C1 segment of cervical spinal cord (tissue), 14 donors: ENCODE measurements at places on chromosomes 12 and 14.

DNA sequence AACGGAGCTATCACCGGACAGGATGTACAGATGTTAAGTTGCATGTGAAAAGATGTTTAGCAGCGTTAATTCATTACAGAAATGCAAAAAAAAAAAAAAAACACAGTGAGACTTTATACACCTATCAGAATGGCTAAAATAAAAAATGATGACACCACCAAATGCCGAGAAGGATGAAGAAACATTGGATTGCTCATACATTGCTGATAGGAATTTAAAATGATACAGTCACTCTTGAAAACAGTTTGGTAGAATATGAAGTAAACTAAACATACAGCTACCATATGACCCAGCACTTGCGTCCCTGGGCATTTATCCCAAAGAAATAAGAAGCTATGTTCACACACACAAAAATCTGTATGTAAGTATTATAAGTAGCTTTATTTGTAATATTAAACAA is 574.1 kb downstream of the SLC16A7 start:
- no peak for DNase-seq

GRCh38 chr12:12518464-12518845 is 44.2 kb downstream of the DUSP16 start:
- DNase-seq = no peak

GRCh38 chr14:74705613-74706500 is 7.0 kb downstream of the AREL1 start:
- no peak for DNase-seq

- no peak for DNase-seq
These were observed 71.2 kb downstream of the SAMD4A start for GRCh38 chr14:54638135-54638446.

GRCh38 chr12:62192180-62192902 is 67.9 kb upstream of the USP15 start:
- peak; percentile 32 for DNase-seq

DNA sequence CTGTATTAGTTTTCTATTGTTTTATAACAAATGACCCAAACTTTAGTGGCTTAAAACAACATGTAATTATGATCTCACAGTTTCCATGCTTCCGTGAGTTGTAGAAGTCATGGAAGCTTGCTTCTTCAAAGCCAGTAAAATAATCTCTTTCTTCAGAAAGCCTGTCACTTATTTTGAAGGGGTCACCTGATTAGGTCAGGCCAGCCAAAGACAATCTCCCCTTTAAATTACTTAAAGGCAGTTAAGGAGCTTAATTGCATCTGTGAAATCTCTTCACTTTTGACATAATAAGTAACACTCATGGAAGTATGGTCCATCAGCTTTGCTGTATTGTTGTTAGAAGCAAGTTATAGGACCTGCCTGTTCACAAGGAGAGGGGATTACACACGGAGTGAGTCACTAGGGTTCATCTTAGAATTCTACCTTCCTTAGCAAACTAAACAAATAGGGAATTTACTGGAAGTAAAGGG is 89.8 kb downstream of the FAR2 start:
- no peak for DNase-seq

DNA sequence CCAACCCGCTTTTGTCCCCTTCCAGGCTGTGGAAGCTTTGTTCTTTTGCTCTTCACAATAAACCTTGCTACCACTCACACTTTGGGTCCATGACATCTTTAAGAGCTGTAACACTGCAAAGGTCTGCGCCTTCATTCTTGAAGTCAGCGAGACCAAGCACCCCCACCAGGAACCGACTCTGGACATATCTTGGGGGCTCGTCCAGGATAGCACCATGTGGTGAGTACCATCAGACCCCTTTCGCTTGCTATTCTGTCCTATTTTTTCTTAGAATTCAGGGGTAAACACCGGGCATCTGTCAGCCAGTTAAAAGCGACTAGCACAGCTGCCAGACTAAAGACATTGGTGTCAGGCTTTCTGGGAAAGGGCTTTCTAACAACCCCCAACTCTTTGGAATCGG is 137.6 kb upstream of the PPFIA2 start:
- DNase-seq = no peak

DNA sequence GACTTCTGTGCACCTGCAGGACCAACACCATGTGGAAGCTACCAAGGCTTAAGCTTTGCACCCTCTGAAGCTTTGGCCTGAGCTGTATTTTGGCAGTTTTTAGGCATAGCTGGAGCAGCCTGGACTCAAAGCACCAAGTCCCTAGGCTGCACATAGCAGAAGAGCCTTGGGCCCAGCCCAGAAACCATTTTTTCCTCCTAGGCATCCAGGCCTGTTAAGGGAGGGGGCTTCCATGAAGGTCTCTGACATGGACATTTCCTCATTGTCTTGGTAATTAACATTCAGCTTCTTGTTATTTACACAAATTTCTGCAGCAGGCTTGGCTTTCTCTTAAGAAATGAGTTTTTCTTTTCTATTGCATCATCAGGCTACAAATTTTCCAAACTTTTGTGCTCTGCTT is 475.8 kb upstream of the FLRT2 start:
- DNase-seq = no peak

DNA sequence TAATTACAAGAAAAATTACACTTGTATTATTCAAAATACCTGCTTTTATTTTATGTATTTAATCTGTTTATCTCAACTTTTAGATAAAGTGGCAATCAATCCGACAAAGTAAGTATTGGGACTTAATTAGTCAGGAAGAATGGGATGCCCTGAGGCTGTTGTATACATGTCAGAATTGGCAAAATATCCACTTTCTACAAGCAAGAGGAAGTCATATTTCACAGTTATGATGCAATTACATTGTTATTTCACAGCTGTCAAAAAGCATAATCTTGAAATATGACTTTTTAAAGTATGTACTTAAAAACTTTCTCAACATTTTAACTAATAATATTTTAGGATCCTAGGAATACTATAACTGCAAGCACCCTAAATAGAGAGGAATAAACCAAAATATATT is 357.1 kb upstream of the MGAT4C start:
- DNase-seq = no peak

GRCh38 chr12:20832911-20833310 is 22.4 kb downstream of the SLCO1B3 start:
- DNase-seq = no peak

GRCh38 chr14:50791201-50791600 is 39.8 kb downstream of the NIN start:
- DNase-seq = no peak

- no peak for DNase-seq
These were observed 5.6 kb downstream of the ATP2A2 start for GRCh38 chr12:110286623-110287022.

GRCh38 chr12:14769466-14769968 is 33.8 kb downstream of the WBP11 start:
- DNase-seq = no peak

DNA sequence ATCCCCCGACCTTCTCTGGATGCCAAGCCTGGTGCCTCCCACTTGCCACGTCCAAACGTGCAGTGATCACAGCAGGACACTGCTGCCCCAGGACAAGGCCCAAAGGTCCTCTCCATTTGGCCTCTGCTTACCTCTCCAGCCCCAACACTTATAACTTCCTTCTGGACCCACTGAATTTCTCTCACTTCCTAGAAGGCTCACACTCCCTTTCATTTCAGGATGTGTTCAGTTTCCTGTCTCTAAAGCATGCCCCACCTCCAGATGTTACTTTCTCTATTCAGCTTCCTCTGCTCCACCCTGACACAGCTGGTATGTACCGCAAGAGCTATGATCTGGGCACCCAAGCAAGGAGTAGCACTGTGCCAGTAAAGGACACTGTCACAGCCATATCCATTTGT is 33.0 kb downstream of the CDKL1 start:
- DNase-seq = no peak

GRCh38 chr12:88854260-88854659 is 274.0 kb upstream of the KITLG start:
- no peak for DNase-seq

DNA sequence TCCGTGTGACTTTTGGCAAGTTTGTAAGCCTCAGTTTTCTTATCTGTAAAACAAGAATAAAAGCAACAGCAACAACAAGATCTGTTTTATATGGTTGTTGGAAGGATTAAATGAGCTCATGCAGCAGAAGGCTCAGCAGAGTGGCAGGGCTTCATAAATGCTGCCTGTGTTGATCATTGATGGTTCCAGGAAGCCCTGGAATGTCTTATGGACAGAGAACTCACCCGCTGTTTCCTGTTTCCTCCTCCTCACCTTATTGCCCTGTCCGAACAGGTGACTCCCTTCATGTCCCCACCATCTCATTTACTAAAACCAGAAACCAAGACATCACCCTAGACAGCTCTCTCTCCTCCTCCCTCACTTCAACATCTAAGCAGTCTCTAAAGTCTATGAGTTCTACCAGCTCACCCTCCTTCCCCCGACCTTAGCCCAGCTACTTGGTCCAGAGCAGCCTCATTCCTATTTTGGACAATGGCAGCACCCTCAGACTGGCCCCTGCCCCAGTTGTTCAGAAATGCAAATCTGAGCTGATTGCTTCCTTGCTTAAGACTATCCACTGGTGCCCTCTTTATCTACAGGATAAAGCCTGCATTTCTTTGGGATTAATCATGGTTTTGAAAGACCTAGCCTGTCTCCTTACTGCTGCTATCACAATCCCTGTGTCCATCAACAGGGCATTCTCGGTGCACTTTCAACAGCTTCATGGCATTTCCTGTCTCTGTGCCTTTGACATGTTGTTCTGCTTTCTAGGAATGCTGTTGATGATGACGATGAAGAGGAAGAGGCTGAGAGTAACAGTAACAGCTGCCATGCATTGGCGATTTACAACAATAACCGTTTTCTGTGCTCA is 21.4 kb upstream of the GSG1 start:
- no peak for DNase-seq

DNA sequence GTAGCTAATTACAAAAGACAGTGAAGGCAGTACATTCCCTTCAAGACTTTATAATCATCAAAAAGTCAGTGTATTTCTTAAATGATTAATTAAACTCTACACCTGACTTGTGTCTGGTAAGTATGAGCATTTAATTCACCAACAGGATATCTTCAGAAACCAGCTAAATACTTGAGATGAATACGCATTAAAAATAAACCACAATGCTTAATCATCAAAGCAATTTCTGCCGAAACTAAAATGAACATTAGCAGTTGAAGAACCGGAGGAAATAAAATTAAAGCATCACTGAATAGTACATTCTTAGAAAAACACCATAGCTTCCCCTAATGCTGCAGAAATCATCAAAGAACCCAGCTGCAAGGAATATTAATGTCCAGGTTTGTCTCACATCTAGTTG is 32.7 kb downstream of the SLC25A21 start:
- DNase-seq = no peak

- DNase-seq = no peak
These were observed 36.1 kb upstream of the TMEM179 start for GRCh38 chr14:104640681-104641080.

- DNase-seq = no peak
These were observed 149.1 kb downstream of the BMP4 start for GRCh38 chr14:53807542-53807941.

- DNase-seq = no peak
These were observed 774.9 kb upstream of the NOVA1 start for GRCh38 chr14:27372771-27373170.

DNA sequence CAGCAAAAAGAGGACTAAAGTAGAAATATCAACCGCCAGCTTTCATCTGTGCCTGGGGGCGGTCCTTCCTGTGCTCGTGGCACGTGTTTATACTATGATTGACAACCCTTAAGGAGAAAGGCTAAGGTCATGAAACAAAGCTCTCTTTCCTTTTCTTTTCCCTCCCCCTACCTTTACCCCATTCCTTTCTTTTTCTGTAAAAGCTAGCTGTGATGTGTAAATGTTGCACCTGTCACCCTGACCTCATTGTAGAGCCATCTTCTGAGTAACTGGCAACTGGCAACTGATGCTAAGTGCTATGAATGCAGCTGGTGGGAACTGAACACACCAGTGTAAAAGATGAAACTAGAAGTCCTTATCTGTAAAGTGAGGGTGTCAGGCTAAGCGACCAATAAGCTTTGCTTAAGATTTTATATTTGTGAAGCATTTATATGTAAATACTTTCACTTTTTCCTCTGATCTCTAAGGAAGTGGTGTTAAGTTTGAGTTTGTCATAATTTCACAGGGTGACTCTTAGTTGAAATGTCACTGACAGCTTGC is 102.8 kb upstream of the BCAT1 start:
- no peak for DNase-seq

GRCh38 chr12:52214421-52214802 is 18.6 kb upstream of the KRT7 start:
- DNase-seq = no peak

DNA sequence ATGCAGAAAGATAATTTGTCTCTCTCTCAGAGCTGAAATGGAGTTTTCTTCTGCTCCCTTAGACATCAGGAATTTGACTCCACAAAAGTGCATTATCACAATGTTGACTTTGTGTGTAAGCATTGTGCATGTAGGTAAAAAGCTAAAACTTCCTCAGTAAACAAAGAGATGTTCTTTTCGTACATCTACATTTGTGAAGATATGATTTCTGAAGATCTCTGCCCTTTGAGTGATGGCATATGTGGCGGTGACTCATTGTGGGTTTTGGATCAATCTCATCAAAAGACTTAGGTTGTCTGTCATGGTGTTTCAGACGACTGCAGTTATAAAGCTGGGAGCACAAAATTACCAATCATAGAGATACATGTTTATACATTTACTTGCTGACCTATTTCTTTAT is 411.4 kb upstream of the LMO3 start:
- DNase-seq = no peak

- DNase-seq = no peak
These were observed 170.6 kb downstream of the MED13L start for GRCh38 chr12:116106870-116107269.

DNA sequence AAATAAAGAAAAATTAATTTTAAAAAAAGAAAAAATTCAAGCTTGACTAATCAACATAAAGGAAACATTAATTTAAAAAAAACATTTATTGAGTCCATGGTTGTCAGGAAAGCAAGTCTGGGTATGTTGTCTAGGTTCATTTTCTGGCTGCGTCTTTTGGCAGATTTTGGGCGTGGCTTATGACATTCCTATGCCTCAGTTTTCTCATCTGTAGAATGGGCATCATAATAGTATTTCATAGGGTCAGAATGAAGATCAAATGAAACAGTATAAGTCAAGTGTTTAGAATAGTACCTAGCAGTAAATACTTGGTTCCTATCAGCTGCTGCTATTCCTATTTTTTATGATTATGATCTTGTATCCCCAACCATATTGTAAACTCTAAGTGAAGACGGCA is 40.5 kb downstream of the MYO1H start:
- no peak for DNase-seq

- DNase-seq = no peak
These were observed 181.7 kb downstream of the ADAMTS20 start for GRCh38 chr12:43370263-43370662.

GRCh38 chr12:34347367-34347766 is 325.1 kb downstream of the ALG10 start:
- DNase-seq = no peak

DNA sequence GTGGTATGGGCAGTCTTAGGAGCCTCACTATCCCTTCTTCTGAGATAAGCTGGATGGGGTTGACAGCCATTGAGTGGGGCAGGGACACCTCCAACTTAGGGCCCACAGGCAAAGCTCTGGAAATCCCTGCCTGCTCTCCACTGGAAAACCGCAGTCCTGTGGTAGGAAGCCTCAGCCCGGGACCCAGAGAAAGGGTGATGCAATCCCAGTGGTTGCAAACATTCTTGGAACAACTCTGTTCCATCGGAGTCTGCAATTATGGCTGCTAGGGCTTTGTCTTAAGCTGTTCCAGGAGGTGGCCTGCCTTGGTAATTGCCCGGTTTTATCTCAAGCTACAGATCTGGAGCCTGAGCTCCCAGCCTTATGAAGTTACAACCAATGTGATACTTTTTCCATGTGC is 133.4 kb downstream of the DICER1 start:
- DNase-seq = no peak

- DNase-seq = no peak
These were observed 373.5 kb upstream of the TBX3 start for GRCh38 chr12:115057445-115057844.
